ENCODE measurements at places on chromosomes 11 and 22.

DNA sequence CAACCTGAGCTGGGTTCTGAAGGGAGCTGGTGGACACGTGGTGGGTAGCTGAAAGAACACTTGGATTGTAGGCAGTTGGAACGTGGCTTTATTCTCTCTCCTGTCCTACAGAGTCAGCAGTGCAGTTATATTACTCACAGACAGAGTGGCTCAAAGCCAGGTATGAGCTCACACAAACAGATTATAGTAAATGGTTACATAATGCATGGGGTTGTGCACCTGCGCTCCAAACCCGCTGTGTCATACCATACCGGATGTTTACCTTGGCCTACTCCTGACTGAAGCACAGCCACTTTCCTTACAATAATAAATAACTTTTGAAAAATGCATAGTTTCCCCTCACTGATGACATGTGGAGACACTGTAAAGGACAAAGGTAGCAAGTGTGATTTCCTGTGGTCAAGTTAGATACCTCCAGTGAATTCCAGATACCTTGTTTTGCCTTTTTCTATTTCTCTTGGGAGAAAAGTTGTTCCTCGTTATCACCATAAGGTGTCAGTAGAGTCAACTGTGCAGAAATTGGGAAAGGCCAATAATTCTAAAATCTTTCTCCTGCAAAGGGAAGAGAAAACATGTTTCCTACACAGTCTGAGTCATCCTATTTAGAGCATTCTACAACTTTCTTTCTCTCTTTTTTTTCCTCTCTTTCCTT is 13.5 kb downstream of the MS4A6A start:
- DNase-seq = no peak

GRCh38 chr11:43868852-43869567 is 11.6 kb upstream of the ALKBH3 start:
- peak; percentile 69 for DNase-seq

DNA sequence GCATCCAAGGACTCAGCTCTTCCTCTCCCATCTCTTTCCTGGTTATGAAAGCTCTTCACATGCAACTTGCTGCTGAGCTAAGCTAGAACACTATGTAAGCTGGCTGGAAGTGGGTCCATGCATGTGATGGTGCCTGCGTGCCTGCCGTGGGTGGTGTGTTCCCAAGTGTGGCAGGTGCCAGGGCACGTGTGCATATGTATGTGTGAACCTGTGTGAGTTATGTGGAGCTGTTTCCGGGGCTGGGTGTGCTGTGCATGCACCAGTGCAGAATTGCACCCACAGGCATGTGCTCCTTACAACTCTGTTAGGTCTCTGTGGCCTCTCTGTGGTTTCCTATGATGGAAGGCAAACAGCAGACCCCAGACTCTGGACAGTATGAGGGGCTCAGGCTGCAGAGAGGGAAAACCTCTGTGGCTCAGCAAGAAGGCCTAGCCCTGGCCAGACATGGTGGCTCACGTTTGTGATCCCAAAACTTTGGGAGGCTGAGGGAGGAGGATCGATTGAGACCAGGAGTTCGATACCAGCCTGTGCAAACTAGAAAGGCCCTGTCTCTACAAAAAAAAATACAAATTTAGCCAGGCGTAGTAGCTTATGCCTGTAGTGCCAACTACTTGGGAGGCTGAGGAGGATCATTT is 4.1 kb upstream of the P2RY6 start:
- no peak for DNase-seq

GRCh38 chr22:46078241-46079092 is 71.9 kb upstream of the PPARA start:
- DNase-seq = no peak

- DNase-seq = no peak
Measured at GRCh38 chr22:33726294-33726734, 194.0 kb downstream of the LARGE1 start.

GRCh38 chr11:47415091-47415854 is 6.9 kb downstream of the SLC39A13 start:
- no peak for DNase-seq

- no peak for DNase-seq
Measured at GRCh38 chr11:637593-638521, 788 bp downstream of the DRD4 start.

- DNase-seq = no peak
Measured at GRCh38 chr11:75365711-75366181, 14.3 kb upstream of the ARRB1 start.

DNA sequence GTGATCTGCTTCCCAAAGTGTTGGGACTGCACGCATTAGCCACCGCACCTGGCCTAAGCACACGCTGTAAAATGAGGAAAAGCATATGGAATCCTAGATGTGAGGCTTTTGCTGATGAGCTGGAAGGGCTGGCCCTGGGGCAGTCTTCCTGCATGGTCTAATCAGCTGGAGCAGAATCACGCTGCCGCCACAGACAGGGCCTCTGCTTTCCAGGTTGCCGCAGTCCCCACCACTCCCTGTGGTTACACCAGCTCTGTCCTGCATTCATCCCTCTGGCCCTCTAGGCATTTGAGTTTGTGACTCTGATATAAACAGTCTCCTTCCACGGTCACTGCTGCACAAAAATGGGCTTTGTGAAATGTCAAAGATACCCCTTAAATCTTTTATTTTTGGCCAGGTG is 17.1 kb downstream of the RPS6KA4 start:
- no peak for DNase-seq

DNA sequence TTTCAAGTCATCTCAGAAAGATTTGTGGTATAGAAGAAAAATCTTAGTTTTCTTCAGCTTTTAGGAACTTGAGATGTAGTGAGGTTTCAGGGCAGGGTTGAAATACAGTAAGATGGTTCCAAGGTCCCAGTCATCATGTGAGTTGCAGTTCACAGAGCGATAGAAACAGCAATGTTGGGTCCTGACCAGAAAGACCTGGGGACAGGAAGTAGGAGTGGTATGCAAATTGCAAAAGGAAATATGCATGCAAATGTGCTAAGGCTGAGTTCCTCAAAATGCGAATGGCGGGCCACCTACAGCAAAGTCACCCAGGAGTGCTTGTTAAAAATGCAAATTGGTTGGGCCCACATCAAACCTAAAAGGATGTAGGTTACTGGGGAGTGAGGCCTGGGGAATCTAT is 1032.7 kb upstream of the TENM4 start:
- DNase-seq = no peak

- DNase-seq = no peak
Measured at GRCh38 chr11:3840870-3841425, at the start of gene RHOG. Gene RHOG, minus strand, starts transcription at chr11:3840959. Its CDS starts 12,821 bp downstream, at chr11:3828138.

DNA sequence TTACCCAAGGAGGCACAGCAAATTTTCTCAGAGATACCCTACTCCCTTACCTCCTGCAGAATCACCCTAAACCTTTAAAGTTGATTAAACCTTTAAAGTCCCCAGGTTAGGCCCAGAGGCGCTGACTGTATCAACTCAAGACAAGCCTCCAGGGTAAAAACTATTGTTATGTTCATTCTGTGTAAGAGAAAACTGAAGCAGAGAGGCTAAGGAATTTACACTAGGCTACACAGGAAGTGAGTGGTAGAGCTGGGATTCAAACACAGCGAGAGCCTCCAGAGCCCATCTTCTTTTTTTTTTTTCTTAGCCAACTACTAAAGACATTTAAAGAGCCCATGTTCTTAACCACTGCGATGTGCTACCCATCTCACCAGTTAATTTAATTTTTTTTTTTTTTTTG is 56.3 kb upstream of the GRK3 start:
- no peak for DNase-seq

- DNase-seq = no peak
Measured at GRCh38 chr11:61367406-61367805, 5.2 kb downstream of the TMEM138 start.

DNA sequence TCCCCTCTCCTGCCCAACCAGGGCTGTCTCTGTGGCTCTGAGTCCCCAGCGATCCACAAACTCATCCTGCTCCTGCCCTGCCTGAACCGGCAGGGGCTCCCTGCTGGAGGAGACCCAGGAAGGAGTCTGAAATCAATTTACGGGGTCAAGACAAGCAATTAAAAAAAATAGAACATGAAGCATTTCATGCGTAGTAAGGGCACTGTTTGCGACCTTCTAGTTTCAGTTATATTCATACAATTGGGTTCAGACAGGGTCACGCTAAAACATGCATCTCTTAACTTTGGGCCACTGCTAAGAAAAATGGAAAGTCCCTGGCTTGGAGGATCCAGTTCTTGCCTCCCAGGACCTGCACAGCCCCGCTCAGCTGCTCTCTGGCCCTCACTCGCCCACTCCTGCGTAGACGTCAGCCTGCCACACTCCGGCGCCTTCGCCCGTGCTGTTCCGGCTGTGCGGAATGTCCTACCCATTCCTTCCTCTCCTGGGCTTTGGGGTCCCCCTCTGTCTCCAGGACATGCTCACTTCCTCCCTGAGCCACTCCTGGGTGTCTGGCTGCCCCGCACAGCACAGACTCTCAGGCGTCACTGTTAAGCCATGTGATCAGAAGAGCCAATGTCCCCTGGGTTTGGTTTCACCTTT is 12.8 kb downstream of the NFAM1 start:
- DNase-seq = no peak

GRCh38 chr22:23066200-23067022 is 3.9 kb upstream of the GNAZ start:
- DNase-seq = no peak

GRCh38 chr22:21762712-21763581 is 27.4 kb upstream of the YPEL1 start:
- peak; percentile 60 for DNase-seq

DNA sequence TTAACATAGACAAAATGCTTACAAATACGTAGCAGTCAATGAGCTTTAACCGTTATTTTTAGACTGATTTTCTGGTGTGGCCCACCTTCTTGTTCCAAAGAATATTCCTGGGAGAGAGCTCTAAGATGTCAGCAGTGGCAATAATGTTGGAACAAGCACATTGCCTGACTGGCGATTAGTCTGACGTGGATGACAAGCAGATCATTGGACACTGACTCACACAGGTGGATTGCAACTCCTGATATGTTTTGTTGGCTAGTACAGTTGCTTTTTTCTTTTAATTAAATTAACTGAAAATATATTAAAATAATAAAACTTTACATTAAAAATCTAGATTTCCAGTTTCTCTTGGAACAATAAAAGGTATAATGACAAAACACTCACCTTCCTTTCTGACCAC is 78.0 kb downstream of the TENM4 start:
- no peak for DNase-seq

DNA sequence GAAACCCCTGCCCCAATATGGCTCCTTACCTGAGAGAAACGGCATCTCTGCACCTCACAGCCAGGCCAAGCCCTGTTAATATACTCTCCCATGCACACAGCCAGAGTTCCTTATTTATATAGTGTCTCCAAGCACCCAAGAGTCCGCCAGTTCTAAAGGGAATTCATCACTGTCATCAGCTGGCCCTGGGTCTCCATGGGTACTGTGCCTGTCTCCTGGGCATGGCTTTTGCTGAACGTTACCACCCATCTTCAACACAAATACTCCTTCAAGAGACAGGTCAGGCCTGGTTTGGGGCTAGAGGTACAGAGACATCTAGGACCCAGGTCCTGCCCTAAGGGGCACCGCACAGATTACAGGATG is 1.6 kb upstream of the ATG16L2 start:
- DNase-seq = no peak

- no peak for DNase-seq
Measured at GRCh38 chr11:40100162-40100553, 1359.3 kb downstream of the LRRC4C start.

DNA sequence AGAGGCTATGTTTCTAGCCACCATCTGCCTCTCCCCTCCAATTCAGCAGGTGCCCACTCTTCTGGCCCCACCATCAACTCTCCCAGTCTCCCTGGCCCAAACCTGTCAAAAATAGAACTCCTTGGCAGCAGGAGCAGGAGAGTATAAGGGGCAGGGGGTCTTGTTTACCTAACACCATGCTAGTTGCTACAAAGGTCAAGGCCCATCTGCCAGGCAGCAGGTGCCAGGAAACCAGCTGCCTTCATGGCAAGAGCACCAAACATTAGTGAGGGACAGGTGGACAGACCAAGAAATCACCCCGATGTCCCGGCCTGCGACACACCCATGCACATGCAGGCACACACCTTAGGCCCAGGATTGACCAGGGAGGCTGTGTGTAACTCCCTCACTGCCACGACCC is 387.9 kb downstream of the BUD13 start:
- DNase-seq = no peak

DNA sequence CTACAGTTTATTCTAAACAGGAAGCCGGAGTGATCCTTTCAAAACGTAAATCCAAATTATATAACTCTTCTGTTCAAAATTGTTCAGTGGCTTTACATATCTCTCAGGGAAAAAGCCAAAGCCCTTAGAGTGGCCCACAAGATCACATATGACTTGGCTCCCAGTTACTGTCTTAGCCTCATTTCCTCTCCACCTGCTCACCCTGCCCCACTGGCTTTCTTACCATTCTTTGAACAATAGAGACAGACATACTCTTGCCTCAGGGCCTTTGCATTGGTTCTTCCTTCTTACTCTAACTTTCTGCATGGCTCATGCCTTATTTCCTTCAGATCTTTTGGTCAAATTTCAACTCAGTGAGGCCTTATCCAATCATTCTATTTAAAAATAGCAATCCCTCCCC is 52.1 kb downstream of the STIM1 start:
- no peak for DNase-seq

GRCh38 chr22:29641042-29641699 is 37.7 kb downstream of the NF2 start:
- no peak for DNase-seq

DNA sequence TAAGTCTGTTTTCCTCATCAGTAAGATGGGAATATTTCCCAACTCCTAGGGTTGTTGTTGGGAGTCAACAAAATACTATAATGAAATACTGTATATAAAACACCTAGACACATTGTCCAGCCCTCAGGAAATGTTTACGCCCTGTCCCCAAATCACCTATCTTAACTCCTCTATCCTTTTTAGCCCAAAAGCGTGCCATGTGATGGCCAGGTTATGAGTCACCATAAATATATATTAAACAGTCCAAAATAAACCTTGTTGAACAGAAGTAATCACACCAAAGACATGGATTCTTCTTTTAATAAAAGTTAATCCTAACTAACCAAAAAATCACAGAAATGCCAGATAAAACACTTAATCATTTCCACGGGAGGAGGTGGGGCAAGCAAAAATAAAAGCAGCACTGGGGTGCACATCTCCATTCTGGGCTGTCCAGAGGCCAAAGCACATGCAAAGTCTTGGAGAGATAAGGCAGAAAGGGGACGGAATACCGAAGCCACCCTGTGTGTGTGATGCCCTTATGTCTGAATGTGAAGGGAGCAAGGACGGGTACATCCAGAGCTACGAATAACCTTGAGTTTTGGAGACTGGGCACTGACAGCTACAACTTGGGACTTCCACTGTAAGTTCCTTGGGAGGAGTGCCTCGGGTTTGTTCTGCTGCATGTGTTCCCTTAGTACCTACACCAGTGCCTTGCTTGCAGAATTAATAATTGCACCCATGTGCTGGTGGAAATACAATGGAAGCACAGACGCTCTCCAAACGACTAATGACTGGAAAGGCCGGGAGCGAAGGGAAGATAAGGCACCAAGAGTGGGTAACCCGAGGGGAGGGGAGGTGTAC is 1.1 kb downstream of the OSBP start:
- no peak for DNase-seq

Measured in CD4-positive, alpha-beta T cell treated with Interleukin-17A for 1 hour (primary cell).